ENCODE measurements at places on chromosomes 2 and 18. TPM values are rescaled to one million over a fixed set of nuclear protein-coding genes. Genes with fewer than 3 reads are reported as not detected.

- DNase-seq, result peak; percentile 87
These were observed 921.4 kb downstream of the TRIB2 start for GRCh38 chr2:13638181-13638580.

DNA sequence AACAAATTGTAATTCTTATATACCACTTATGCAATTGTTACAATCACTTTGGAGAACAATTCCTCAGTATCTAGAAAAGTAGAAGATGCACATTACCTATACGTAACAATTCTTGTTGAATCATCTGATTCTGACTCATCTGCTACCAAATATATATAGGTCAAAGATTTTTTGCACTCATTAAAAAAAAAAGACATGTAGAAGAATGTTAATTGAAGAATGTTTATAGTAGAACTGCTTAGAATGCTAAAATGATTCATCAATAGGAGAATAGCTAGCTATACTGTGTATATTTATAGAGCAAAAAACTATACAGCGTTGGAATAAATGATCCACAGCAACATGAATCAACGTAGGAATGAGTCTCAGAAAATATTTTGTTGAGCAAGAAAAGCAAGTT, 29.5 kb upstream of the STAT1 start:
- DNase-seq, result peak; percentile 47

- no peak for DNase-seq
These were observed 107.9 kb upstream of the LMAN1 start for GRCh38 chr18:59466980-59467379.

DNA sequence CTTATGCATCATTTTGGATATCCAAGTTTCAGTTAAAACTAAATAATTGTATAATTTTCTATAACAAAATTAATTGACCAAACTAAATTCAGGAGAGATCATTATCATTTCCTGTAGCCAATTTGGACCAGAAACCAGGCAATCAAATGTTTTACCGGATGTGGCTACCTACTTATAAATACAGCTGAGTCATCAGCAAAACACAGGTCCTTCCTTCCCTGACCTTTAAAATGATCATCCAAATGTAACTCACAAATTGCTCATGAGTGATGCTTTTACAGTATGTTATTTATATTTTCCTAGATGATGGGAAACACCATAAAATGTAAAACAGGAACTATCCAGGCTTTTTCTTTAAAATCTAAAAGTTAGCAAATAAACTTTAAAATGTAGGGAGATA, 133.7 kb downstream of the CBLN2 start:
- DNase-seq, result no peak

DNA sequence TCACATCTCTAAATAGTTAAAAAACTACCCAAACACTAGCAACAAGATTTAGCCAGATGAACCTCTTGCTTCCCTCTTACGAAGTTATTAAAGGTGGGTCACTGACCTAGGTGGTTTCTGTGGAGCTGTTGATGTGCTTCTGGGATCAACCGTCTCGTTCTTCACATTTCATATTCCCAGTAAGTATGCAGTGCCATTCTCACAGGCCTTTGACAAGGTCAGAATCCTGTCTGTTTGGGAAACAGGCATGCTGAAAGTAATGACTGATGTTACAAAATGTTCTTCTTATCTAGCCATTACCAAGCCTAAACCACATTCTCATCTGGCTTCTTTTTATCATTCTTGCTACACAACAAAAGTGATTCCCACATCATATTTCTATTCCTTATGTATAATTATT, 70.3 kb downstream of the WDR7 start:
- DNase-seq, result no peak

DNA sequence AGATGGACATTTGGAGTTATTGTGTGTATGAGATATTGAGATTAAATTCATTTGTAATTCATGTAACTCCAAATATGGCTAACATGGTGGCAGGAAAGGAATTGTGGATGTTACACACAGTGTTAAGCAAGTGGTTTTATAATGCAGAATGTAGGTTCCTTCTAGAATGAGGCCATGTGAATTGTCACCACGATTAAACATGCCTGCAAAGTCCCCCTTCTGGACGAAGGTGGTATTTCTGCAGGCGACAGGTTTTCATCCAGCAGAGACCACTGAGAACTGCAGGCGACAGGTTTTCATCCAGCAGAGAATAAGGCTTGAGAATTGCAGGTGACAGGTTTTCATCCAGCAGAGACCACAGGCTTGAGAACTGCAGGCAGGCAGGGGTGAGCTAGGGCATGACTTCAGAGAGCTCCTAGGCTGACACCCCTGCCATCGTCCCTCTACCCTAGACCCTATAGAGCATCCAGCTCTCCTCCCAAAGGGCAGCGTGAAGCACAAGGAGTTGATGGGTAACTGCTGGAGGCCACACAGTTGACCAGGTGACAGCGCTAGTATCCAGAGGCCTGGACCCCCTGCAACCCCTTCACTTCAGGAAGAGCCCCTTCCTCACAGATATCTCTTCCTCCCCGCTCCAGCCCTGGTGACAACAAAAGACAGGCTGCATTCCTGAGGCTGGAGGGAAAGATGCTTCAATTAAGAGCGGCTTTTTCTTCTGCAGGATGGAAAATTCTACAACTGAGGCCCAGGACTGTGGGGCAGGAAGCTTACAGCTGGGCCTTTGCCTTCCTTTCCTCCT, 175.8 kb downstream of the LOXHD1 start:
- peak; percentile 51 for DNase-seq

DNA sequence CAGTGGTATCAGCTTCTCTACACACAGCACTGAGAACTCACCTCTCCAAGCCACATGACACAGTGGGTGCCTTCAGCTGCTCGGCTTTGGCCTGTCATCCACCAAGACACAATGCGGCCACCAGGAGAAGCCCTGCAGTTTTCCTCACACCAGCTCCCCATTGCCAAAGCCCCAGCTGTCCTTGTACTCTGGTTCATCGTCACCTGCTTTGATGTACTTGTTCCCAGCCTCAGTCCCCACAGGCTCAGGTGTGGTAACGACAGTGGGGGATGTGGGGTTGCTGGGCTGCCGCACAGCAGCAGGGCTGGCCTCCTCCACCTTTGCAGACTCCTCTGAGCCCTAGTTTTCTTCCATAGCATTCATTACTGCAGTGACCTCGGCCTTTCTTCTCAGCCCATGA, 387.3 kb downstream of the MEIS1 start:
- DNase-seq, result no peak

DNA sequence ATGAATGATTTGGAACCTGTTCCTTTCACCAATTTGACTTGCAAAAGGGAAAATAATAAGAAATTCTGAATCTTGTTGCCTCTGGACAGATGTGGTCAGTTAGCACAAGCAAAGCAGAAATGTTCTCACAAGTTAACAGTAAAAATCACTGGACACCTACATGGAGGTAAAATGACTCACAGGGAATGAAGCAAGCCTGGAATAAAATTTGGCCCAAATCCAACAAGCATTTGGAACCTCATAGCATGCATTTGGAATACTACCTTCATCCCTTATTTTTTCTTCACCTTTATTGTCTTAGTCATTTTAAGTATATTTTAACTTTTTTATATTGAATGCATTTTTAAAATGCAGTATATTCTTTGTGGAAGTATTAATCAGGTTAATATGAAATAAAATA, 602.9 kb downstream of the ARHGAP15 start:
- DNase-seq, result no peak

DNA sequence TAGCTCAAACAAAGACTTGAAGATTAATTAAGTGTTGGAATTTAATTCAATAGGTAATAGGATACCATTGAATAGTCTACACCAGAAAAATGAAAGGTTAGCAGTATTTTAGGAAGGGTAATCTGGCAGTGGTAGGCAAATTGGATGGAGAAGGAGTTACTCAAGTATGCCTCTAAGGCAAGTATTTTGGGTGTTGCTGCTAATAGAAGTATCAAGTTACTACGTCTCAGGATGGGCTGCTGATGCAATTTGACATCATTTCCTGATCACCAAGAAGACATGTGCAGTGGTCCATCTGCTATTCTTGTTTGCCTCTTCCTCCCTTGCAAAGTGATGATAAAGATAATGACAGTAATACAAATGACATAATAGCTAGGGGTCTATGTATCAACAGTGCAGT, 485.3 kb downstream of the TGIF1 start:
- DNase-seq, result no peak

DNA sequence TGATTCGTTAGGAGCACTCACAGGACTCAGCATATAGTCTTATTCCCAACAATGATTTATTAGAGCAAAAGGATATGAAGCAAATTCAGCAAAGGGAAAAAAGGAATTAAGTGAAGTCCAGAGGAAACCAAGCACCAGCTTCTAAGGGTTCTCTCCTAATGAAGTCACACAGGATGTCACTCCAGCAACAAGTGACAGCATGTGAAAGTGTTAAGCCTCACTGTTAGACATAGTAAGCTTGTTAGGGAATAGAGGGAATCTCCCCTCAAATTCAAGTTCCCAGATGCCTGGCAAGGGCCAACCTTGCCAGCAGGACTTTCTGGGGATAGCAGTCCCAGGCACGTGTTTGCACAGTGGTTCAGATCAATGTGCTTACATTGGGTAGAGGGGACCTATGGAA, 4.4 kb upstream of the SLC30A6 start:
- no peak for DNase-seq

DNA sequence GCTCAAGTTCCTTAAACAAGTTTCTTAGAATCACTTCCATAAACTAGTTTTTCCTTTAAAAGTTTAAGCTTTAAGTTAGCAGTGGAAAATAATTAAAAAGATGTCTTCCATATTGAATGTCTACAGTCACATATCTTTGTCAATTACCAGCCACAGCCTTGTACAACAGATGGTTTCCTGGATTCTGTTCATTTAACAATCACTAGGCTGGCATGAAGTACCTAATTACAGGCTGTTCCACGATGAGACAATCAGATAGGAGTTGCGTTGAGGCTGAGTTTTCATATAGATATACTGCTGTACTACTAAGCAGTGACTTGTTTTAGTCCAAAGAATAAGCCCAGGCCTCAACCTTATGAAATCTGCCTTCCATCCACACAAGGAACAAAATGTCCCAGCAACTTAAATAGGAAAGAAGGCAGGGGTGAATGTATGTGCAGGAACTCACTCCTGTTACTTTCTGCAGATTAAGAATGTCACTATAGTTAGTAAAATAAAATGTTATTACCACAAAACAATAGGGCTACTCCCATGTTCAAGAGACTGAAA, 131.0 kb downstream of the ZAP70 start:
- DNase-seq, result no peak

DNA sequence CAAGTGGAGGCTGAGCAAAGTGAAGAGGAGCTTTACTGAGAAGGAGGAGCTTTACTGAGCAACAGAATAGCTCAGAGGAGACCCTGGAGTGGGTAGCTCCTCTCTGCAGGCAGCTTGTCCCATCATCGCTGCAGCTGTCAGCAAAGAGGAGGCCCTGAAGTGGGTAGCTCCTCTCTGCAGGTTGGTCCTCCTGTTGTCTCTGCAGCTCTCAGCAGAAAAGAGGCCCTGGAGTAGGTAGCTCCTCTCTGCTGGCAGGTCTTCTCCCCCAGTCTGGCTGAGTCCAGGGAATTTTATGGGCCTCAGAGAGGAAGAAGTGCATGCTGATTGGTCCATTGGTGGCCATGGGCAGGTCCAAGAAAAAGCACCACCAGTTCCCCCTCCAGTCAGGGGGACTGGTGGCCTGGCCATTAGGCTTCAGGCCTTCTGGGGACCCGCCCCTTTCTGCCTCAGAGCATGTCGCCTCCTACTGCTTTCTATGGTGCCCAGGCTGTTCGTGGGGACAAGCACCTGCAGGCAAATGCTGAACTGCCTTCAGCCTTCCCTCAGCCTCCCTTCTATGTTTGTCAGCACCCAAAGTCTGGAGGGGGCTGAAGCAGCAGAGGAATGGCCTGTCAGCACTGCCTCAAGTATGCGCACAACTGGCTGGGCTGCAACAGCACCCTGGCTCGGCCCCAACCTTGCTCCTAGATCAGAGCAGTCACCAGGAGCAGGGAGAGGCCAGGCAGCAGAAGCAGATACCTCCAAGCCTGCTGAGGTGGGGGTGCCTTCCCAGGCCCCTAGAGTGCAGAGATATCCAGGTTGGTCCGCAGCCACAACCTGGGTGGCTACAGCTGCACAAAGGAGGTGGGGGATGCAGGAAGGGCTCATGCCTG, 5.9 kb downstream of the ZSCAN30 start:
- DNase-seq, result no peak

DNA sequence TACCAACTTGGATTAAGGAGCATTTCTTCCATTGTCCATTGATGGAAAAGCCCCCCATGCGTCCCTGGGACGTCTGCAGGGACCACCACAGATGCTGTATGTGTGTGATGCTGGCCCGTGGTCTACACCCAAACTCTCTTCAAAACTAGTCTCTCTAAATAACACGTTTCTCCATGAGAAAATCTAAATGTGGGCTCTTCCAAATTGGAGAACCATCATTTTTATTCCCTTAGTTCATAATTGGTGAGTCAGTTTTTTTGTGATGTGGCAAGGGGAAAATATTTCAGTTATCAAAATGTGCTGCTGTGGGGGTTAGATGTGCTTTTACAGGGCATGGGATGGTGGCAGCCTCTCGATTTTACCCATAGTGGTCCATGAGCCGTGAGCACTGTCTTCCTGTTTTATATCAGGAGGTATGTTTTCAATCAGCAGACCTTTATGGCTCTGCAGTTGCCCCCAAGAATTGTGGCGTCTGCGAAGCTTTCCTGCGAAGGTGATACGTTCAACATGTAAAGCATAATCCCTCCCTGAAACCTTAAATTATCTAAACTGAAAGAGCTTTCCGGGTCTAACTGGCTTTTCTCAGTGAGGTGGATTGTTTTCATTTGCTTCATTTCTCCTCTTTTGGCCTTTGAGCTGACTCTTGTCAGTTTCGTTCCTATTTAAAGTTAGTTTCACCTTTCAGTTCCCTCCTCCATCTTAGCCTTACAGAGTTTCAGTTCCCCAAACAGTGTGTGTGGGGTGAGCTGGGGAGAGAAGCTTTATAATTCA, 78.4 kb downstream of the SETBP1 start:
- DNase-seq, result no peak

- no peak for DNase-seq
These were observed 227.7 kb downstream of the ALPK2 start for GRCh38 chr18:58401191-58401590.

The CD28 gene
- polyA plus RNA-seq, result 0.10 TPM

The STARD6 gene
- polyA plus RNA-seq, result not detected

The LYPD6 gene
- polyA plus RNA-seq, result 2.6 TPM

All from GM23248 (cell line).